Purkinje cell (primary cell): ENCODE measurements at places on chromosomes 4 and X. TPM values are rescaled to one million over a fixed set of nuclear protein-coding genes. Genes with fewer than 3 reads are reported as not detected.

The EPHA5 gene
- polyA plus RNA-seq = 118 and 136 TPM in 2 replicates

The EFNB1 gene
- polyA plus RNA-seq = 0.51 TPM in 1 of 2 replicates, not detected in the other

The ZNF81 gene
- 0.20 and 1.6 TPM in 2 replicates for polyA plus RNA-seq

The SOWAHD gene
- not detected in 2 replicates for polyA plus RNA-seq

The NXF2 gene
- not detected in 2 replicates for polyA plus RNA-seq

The ATP10D gene
- 21.0 and 26.4 TPM in 2 replicates for polyA plus RNA-seq
